T-cell (primary cell): ENCODE measurements at places on chromosomes 1 and 21. TPM values are rescaled to one million over a fixed set of nuclear protein-coding genes. Genes with fewer than 3 reads are reported as not detected.

Gene NFYC
- 50.9 TPM for total RNA-seq

Gene ALG14
- 2.2 TPM for total RNA-seq

Gene UBR4
- 156 TPM for total RNA-seq

Gene STYXL2
- not detected for total RNA-seq

Gene NECAP2
- total RNA-seq = 149 TPM

Gene CYP4A22
- total RNA-seq = not detected

Gene GBP4
- 24.9 TPM for total RNA-seq

- DNase-seq = no peak
- no peaks in the 10 kb centered on the region for H3K4me1 ChIP-seq
- no peaks in the 10 kb centered on the region for H3K27me3 ChIP-seq
- H3K36me3 ChIP-seq = no peaks in the 10 kb centered on the region
- H3K4me3 ChIP-seq = no peak overlapping the region
These were observed 60.0 kb downstream of the TNFSF18 start for GRCh38 chr1:172990598-172991215.

DNA sequence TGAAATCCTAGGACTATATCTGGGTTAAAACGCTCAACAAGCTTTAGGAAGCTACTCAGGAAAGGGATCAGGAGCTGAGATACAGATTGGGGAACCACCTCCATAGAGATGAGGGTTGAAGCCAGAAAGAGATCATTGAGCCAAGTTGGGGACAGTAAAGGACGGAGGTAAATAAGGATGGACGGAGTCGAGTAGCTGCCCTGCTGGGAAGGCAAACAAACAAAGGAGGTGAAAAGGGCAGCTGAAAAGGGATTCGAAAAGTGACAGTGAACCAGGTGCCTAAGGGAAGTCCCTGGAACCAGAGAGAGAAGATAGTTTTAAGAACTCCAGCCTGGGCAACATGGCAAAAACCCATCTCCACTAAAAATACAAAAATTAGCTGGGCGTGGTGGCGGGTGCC lies 6.3 kb upstream of the CAMSAP2 start:
- peaks cover 7% of the 10 kb centered on the region for H3K27me3 ChIP-seq
- H3K27ac ChIP-seq = no peak overlapping the region
- no peaks in the 10 kb centered on the region for H3K36me3 ChIP-seq
- no peak for DNase-seq
- H3K4me3 ChIP-seq = no peak overlapping the region

DNA sequence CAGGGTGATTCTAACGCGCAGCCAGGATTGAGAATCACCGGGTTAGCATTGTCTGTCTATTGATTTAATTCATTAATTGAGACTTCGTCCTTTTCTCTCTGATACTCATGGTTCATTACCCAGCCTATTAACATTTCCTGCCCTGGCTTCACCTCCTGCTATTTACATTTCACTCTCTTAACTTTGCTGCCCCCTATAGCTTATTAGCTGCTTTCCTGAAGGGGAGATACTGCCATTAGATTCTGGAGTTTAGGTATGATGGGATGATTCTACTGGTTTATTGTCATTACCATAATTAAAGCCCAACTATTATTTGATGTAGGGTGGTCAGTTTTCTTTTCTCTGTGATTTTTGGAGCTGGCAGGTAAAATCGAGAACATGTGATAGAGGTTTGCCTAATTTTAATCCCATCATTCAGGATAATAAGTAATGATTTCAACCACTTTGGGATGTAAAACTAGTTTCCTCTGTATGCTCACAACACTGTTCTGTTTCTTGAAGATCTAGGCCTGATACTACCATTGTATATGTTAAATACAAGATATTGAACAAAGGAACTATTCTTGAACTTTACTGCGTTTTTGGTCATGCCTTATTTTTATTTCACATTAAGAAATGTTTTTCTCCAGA lies 6.4 kb downstream of the PPP2R5A start:
- no peak for DNase-seq
- H3K27ac ChIP-seq = no peak overlapping the region
- H3K27me3 ChIP-seq = no peaks in the 10 kb centered on the region
- H3K4me1 ChIP-seq = peaks cover 59% of the 10 kb centered on the region
- H3K4me3 ChIP-seq = no peak overlapping the region
- no peaks in the 10 kb centered on the region for H3K36me3 ChIP-seq

DNA sequence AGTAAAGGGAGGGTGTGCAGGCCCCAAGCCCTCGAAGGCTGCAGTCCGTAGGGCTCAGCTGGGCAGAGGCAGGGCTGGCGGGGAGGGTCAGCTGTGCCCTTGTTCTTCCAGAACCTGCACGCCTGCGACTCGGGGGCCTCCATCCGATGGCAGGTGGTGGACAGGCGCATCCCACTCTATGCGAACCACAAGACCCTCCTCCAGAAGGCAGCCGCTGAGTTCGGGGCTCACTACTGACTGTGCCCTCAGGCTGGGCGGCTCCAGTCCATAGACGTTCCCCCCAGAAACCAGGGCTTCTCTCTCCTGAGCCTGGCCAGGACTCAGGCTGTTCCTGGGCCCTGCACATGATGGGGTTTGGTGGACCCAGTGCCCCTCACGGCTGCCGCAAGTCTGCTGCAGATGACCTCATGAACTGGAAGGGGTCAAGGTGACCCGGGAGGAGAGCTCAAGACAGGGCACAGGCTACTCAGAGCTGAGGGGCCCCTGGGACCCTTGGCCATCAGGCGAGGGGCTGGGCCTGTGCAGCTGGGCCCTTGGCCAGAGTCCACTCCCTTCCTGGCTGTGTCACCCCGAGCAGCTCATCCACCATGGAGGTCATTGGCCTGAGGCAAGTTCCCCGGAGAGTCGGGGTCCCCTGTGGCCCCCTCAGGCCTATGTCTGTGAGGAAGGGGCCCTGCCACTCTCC lies 13.6 kb upstream of the LRRC3 start:
- peaks cover 3% of the 10 kb centered on the region for H3K36me3 ChIP-seq
- no peak overlapping the region for H3K27ac ChIP-seq
- DNase-seq = no peak
- no peaks in the 10 kb centered on the region for H3K27me3 ChIP-seq
- H3K4me3 ChIP-seq = no peak overlapping the region
- H3K4me1 ChIP-seq = no peaks in the 10 kb centered on the region

DNA sequence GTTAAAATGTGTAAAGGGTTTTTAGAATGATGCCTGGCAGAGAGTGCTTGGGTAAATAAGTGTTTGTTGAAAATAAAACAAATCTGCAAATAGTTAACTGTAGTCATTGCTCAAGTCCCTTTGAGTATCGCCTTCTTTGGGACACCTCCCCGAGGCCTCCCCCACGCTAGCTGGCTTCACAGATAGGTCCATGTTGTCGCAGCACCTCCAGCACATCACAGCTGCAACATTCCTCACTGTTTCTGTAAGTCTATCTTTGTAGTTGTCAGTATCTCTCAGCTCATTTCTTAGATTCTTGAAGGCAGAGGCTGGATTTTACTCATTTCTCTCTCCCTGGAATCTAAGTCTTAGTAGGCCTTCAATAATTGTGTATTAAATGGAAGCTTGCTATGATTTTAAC lies 1.6 kb upstream of the STUM start:
- H3K4me1 ChIP-seq = peaks cover 28% of the 10 kb centered on the region
- no peaks in the 10 kb centered on the region for H3K36me3 ChIP-seq
- DNase-seq = no peak
- no peak overlapping the region for H3K27ac ChIP-seq
- no peaks in the 10 kb centered on the region for H3K27me3 ChIP-seq
- H3K4me3 ChIP-seq = no peak overlapping the region

DNA sequence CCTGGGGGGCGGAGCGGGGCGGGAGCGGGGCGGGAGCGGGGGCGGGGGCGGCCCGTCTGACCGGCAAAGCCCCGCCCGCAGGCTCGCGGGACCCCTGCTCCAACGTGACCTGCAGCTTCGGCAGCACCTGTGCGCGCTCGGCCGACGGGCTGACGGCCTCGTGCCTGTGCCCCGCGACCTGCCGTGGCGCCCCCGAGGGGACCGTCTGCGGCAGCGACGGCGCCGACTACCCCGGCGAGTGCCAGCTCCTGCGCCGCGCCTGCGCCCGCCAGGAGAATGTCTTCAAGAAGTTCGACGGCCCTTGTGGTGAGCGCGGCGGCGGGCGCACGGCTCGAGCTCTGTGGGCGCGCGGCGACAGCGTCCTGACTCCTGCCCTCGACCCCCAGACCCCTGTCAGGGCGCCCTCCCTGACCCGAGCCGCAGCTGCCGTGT lies 21.2 kb downstream of the AGRN start:
- H3K36me3 ChIP-seq = no peaks in the 10 kb centered on the region
- H3K27me3 ChIP-seq = no peaks in the 10 kb centered on the region
- no peak overlapping the region for H3K4me3 ChIP-seq
- no peak overlapping the region for H3K27ac ChIP-seq
- DNase-seq = no peak

- no peaks in the 10 kb centered on the region for H3K4me1 ChIP-seq
- H3K27me3 ChIP-seq = peaks cover 7% of the 10 kb centered on the region
- no peak for DNase-seq
- no peak overlapping the region for H3K4me3 ChIP-seq
- no peak overlapping the region for H3K27ac ChIP-seq
These were observed 28.0 kb downstream of the RRP1 start for GRCh38 chr21:43817157-43818086.

DNA sequence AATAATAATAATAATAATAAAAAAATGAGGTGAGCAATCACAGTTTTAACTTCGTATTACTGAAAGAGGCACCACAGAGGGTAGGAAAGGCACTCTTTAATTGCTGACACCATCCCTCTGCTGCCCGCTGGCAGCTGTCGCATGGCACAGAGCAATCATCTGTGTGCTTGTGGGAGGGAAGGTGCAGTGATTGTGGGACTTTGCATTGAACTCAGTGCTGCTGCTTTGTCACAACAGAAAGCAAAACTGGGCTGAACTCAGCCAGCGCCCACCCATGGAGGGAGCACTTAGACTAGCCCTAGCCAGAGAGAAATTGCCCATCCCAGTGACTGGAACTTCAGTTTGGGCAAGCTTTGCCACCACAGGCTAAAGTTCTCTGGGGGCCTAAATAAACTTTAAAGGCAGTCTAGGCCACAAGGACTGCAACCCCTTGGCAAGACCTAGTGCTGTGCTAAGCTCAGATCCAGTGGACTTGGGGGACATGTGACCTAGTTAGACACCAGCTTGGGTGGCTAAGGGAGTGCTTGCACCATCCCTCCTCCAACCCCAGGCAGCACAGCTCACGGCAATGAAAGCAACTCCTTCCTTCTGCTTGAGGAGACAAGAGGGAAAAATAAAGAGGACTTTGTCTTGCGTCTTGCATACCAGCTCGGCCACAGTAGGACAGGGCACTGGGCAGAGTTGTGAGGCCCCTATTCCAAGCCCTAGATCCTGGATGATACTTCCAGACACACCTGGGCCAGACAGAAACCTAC lies 59.3 kb downstream of the WDR4 start:
- DNase-seq = no peak
- H3K27me3 ChIP-seq = peaks cover 35% of the 10 kb centered on the region
- H3K4me1 ChIP-seq = no peaks in the 10 kb centered on the region
- H3K36me3 ChIP-seq = no peaks in the 10 kb centered on the region

DNA sequence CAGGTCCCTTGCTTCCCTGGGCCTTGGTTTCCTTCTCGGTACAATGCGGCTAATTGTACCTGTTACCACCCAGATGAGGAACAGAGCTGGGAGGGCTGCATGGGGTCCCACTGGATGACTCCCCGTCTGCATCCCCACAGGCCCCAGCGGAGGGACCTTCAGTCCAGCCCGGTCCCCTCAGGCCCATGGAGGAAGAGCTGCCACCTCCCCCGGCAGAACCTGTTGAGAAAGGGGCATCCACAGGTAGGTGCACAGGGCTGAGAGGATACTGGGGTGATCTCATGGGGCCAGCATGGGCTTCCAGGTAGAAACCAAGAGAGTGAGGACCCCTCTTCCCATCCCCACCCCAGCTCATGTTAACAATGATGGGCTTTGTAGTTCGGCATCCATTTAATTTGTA lies 9.8 kb downstream of the FBLIM1 start:
- no peaks in the 10 kb centered on the region for H3K36me3 ChIP-seq
- no peak overlapping the region for H3K27ac ChIP-seq
- no peak for DNase-seq

DNA sequence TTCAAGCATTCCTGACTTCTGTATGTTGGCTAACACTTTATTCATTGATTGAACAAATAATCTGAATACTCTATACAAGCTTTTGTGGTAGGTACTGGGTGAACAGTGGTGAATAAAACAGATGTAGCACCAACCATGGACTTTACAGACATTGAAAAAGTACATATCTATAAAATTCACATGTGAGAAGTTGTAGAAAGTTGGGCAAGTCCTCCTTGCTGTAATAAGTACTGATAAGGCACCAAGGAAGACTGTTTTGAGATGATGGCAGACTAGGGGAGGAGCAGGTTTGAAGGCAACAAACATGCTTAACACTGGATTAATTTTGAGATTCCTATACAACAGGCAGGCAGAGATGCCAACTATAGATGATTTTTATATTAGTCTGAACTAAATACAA lies 42.4 kb downstream of the RNF2 start:
- no peak overlapping the region for H3K27ac ChIP-seq
- DNase-seq = no peak
- no peak overlapping the region for H3K4me3 ChIP-seq
- H3K27me3 ChIP-seq = no peaks in the 10 kb centered on the region
- no peaks in the 10 kb centered on the region for H3K4me1 ChIP-seq

GRCh38 chr1:164361927-164362326 lies 197.1 kb upstream of the PBX1 start:
- H3K27ac ChIP-seq = no peak overlapping the region
- H3K36me3 ChIP-seq = no peaks in the 10 kb centered on the region
- H3K4me3 ChIP-seq = no peak overlapping the region

DNA sequence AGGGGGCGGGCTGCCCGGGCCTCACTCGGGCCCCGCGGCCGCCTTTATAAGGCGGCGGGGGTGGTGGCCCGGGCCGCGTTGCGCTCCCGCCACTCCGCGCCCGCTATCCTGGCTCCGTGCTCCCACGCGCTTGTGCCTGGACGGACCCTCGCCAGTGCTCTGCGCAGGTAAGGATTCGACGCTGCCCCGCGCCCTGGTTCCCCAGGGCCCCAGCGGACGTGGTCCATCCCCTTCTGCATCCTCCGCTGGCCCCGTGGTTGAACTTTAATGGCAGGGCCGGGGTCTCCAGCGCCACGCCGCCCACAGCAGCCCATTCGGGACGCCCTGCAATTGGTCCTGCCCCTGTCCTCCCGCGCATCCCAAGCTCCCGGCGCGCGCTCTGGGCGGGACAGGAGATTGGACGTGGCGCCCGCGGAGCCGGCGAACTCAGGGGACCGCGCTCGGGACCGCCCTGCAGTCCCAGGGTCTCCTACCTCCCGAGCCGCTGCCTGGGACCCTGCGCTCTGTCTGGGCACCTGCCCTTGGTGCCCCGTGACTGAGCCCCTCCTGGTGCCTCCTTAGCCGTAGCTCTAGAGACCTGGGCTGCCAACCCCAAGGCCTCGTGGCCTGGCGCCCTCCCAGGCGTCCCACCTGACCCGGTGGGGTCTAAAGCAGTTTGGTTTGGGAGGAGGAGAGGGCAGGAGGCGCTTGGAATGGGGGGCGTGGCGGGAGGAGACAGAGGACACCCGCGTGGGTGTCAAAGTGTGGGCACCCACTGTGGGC lies at the start of gene ALPL:
Gene ALPL, plus strand, starts transcription at position 73 of the 762 bp plus-strand sequence. CDS start 44,659 bp downstream, outside the sequence.
- H3K27ac ChIP-seq = no peak within 1 kb of the TSS
- H3K4me3 ChIP-seq = no peak within 1 kb of the TSS
- H3K27me3 ChIP-seq = peaks cover 56% of the 10 kb centered on the region
- H3K36me3 ChIP-seq = no peaks in the 10 kb centered on the region
- peaks cover 9% of the 10 kb centered on the region for H3K4me1 ChIP-seq
- DNase-seq = no peak

- no peak for DNase-seq
- H3K4me1 ChIP-seq = no peaks in the 10 kb centered on the region
- no peak overlapping the region for H3K4me3 ChIP-seq
- H3K27me3 ChIP-seq = no peaks in the 10 kb centered on the region
These were observed 53.8 kb downstream of the TRIM11 start for GRCh38 chr1:228352677-228353481.
